ENCODE measurements at places on chromosomes 4 and X.

- no peaks in the 10 kb centered on the region for H3K4me1 ChIP-seq
- DNase-seq, result no peak
- no peaks in the 10 kb centered on the region for H3K36me3 ChIP-seq
- no peaks in the 10 kb centered on the region for H3K27me3 ChIP-seq
- no peak overlapping the region for H3K27ac ChIP-seq
These were observed 36.6 kb downstream of the FHL1 start for GRCh38 chrX:136183917-136184316.

DNA sequence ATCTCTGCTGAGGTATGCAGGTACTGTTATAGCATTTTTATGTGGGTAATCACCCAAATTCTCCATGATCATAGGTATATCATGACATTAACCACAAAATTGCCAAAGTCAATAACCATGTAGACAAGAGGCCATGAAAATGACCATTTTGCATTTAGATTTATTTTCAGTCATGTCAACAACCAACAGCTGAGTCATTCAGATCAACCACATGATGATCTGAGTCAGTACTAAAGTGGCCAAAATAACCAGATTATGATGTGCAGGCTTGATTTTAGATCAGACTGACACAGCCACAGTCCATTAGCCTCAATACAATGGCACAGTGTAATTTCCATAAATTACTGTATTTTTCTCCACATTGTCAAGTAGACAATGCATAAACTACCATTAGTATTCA is 240.5 kb downstream of the GRIA3 start:
- no peaks in the 10 kb centered on the region for H3K27me3 ChIP-seq
- H3K36me3 ChIP-seq, result no peaks in the 10 kb centered on the region
- H3K4me3 ChIP-seq, result no peak overlapping the region

DNA sequence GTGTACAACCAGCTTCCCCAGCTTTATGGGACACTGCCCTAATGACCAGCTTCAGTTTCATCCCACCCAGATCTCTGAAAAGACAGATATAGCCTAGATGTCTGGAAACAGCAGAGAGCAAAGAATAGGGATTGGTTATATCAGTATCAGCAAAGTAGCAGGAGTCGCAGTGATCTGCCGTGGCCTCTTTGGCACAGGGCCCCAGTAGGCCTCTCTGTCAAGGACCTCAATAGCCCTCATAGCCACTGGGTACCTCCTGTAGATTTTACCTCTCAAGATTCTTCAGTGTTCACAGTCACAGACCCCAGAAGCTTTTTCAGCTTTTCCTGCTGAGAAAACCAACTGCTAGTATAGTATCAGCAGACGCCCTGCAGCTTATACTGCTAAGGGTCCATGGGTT is 104.6 kb downstream of the ARHGEF9 start:
- H3K27me3 ChIP-seq, result no peaks in the 10 kb centered on the region
- peaks cover 9% of the 10 kb centered on the region for H3K36me3 ChIP-seq
- no peak for DNase-seq
- no peak overlapping the region for H3K4me3 ChIP-seq
- H3K27ac ChIP-seq, result no peak overlapping the region

DNA sequence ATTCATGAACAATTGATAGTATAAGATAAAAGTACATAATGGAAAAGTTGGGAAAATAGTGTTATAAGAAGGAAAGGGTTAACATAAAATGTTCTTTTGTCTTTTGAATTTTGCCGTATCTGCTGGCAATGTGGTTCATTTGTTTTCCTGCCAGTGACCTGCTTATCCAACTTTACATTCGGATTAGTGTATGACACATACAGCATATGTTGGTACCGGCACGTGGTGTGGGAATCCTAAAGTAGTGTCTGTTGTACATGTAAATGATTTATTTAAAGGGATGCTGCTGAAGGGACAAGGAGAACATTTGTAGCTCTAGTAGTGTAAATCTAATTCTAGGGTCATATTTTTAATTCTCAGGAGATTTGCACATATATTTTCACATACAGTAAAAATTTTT is 11.5 kb downstream of the RAB9A start:
- H3K36me3 ChIP-seq, result no peaks in the 10 kb centered on the region
- peaks cover 5% of the 10 kb centered on the region for H3K4me1 ChIP-seq
- no peak for DNase-seq
- peaks cover 12% of the 10 kb centered on the region for H3K27me3 ChIP-seq

DNA sequence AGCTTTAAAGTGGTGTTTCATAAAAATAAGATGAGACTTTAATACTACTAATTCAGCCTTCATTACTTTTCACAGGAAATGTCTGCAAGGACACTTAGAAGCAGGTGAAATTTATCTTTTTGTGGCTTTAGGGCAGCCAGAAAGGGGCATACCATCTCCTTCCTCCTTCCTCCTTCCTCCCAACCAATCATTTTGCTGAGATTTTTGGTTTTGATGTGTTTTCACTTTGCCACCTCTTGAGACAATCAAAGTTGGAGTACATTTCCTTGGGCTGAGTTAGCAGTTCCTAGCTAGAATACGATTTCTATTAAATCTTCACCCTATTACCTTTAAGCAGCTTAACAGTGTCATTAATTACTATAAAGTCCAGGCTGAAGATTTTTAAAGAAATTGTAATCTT is 5.1 kb upstream of the NDST3 start:
- no peaks in the 10 kb centered on the region for H3K4me1 ChIP-seq
- no peaks in the 10 kb centered on the region for H3K36me3 ChIP-seq
- no peak for DNase-seq
- H3K4me3 ChIP-seq, result no peak overlapping the region
- no peak overlapping the region for H3K27ac ChIP-seq
- H3K27me3 ChIP-seq, result no peaks in the 10 kb centered on the region

- H3K27me3 ChIP-seq, result no peaks in the 10 kb centered on the region
- H3K36me3 ChIP-seq, result no peaks in the 10 kb centered on the region
- no peak for DNase-seq
- H3K4me1 ChIP-seq, result no peaks in the 10 kb centered on the region
- no peak overlapping the region for H3K4me3 ChIP-seq
These were observed 17.4 kb downstream of the MTNR1A start for GRCh38 chr4:186537843-186538521.

DNA sequence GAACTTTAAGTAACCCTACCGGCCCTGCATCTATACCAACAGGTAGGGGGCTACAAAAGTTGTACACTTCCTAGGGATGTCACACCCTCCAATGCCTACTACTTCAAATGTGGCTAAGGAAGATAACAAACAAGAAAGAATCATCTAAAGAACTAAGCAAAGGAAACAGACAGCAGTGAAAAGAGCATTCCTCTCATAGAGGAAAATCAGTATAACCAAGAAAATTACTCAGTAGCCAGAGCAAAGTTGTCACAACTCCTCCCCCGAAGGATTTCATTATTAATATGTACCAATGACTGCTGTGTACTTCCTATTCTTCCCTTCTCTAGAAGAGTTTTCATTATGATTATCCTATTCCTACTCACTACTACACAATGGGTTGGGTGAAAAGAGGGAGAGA is 12.6 kb downstream of the ANKRD17 start:
- H3K36me3 ChIP-seq, result no peaks in the 10 kb centered on the region
- H3K4me3 ChIP-seq, result no peak overlapping the region
- no peak overlapping the region for H3K27ac ChIP-seq
- H3K4me1 ChIP-seq, result no peaks in the 10 kb centered on the region
- DNase-seq, result no peak

- peaks cover 3% of the 10 kb centered on the region for H3K27me3 ChIP-seq
- no peaks in the 10 kb centered on the region for H3K4me1 ChIP-seq
- H3K27ac ChIP-seq, result no peak overlapping the region
- H3K4me3 ChIP-seq, result no peak overlapping the region
These were observed 207.5 kb downstream of the REPS2 start for GRCh38 chrX:17154001-17154400.

- no peak for DNase-seq
- no peaks in the 10 kb centered on the region for H3K36me3 ChIP-seq
- H3K27me3 ChIP-seq, result no peaks in the 10 kb centered on the region
- H3K4me1 ChIP-seq, result no peaks in the 10 kb centered on the region
These were observed at the start of gene UGT2A1 for GRCh38 chr4:69653147-69653546. Gene UGT2A1 (minus strand): TSS chr4:69653247. CDS start chr4:69647644, 5,603 bp downstream.

DNA sequence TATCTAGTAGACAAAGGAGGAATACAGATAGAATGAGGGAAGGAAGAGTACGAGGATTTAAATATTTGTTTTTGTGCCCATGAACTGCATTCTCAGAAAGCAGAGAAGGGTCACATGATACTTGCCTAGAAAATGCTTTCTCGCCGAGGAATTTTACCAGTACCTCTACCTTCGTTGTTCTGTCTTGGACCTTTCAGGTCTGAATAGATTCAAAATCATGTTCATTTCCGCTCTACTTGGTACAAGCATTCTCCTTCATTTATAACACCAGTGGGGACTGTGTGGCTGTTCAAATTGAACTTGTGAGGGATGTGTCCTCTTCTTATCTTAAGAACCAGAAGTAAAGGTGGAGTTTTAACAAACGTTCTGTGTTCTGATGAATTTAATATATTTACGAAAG is 1.9 kb downstream of the USP38 start:
- no peaks in the 10 kb centered on the region for H3K27me3 ChIP-seq
- DNase-seq, result no peak

GRCh38 chr4:48668254-48669017 is 111.6 kb downstream of the FRYL start:
- no peak overlapping the region for H3K27ac ChIP-seq
- H3K4me3 ChIP-seq, result no peak overlapping the region
- no peak for DNase-seq
- no peaks in the 10 kb centered on the region for H3K4me1 ChIP-seq

- no peak overlapping the region for H3K27ac ChIP-seq
- no peak for DNase-seq
- no peaks in the 10 kb centered on the region for H3K36me3 ChIP-seq
- H3K4me3 ChIP-seq, result no peak overlapping the region
These were observed 50.2 kb upstream of the PGRMC2 start for GRCh38 chr4:128337863-128338262.

DNA sequence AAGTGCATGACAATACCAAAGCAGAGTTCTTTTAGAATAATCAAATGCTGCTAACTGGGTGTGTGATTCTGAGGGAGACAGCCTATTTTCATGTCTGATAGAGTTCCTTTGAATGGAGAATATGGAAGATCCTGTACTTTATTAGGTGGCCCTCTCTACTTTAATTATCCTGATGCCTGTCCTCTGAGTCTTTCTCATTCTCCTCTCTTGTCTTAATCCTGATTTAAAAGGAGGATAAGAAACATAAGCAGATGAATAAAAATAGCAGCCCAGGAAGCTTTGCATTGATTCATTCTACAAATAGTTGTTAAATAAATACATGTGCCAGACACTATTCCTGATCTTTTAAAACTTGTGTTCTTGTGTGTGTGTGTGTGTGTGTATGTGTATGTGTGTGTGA is 387.3 kb downstream of the SPRY1 start:
- no peaks in the 10 kb centered on the region for H3K36me3 ChIP-seq
- no peak overlapping the region for H3K27ac ChIP-seq
- no peak for DNase-seq
- no peaks in the 10 kb centered on the region for H3K4me1 ChIP-seq

DNA sequence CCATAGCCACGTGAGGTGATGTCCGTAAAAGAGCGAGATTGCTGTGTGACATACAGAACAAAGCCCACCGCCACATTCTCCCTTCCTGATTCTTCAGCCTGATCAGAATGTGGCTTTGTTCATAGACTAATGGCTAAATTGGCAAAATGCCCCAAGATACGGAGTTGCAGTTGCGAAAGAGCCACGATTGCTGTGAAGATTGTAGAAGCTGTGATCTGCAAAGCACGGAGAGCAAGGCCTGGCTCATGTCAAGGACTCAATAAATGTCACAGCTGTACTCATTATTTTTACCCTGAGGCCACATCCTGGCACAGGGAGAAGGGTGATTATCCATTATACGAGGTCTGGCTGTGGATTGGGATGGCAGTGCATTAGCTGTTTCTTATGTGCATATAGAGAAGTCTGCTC is 34.2 kb downstream of the ARSD start:
- peaks cover 5% of the 10 kb centered on the region for H3K4me1 ChIP-seq
- H3K36me3 ChIP-seq, result no peaks in the 10 kb centered on the region
- H3K4me3 ChIP-seq, result no peak overlapping the region
- peak; percentile 72 for DNase-seq

DNA sequence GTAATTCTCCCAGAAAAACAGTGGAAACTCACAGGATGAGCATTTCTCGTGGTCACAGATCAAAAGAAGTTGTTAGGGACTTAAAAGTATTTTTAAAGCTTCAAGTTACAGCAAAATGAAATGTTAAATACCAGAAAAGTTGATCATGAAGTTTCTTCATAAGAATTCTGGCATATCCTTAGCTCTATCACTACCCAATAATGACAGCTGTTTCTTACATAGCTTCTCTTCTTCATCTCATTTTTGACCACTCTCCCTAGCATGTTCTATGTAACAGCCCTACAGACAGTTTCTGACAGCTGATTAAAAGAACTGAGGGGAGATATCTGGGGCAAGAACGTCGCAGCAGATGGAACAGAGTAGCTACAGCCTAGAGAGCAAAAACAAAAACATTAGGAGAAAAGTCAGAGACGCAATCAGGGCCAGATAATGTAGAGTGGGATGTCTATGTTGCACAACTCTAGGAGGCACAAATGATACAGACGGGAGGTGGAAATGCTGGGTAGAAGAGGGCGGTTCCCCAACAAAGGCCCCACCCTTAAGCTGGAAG is 108.7 kb downstream of the CORIN start:
- H3K27ac ChIP-seq, result no peak overlapping the region
- H3K27me3 ChIP-seq, result no peaks in the 10 kb centered on the region
- no peak overlapping the region for H3K4me3 ChIP-seq
- DNase-seq, result no peak
- H3K4me1 ChIP-seq, result no peaks in the 10 kb centered on the region
- no peaks in the 10 kb centered on the region for H3K36me3 ChIP-seq

DNA sequence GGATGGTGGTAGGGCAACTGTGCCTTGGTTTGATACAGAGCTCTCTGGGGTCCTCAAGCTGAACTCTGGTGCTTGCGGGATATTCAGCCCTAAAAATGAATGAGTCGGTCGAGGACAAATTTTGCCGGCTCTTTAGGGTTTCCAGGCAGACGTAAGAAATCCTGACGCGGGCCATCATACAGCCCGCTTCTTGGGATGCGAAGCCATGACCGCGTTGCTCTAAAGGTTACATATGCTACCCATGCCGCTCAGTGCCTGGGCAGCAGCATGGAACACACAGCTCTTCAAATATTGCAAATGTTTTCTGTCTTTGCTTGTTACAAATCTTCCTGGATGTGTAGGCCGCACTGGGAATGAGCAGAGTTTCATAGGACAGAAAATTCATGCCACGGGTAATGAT is 55.6 kb downstream of the NBDY start:
- no peaks in the 10 kb centered on the region for H3K4me1 ChIP-seq
- H3K27ac ChIP-seq, result no peak overlapping the region
- H3K4me3 ChIP-seq, result no peak overlapping the region
- no peak for DNase-seq
- peaks cover 2% of the 10 kb centered on the region for H3K36me3 ChIP-seq

DNA sequence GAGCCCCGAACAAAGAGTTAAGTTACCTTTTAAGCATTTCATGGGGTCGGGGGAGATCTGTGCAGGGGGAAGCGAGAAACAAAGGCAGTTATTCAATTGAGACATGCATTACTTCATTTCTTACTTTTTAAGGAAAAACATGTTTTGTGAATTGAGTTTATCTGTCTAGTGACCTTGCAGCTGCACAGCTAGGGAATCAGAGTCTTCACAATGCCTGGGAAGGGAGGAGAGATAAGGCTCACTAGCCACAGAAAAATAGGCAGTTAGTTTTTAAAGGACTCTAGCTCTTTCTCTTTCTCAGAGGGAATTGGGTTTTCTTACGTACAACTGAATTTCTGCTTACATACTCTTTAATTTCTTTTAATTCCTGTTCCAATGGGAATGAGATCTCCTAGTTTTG is 26.2 kb upstream of the ZBTB33 start:
- H3K4me1 ChIP-seq, result no peaks in the 10 kb centered on the region
- no peak overlapping the region for H3K4me3 ChIP-seq
- DNase-seq, result no peak
- no peaks in the 10 kb centered on the region for H3K36me3 ChIP-seq
- H3K27me3 ChIP-seq, result no peaks in the 10 kb centered on the region
